ENCODE measurements at places on chromosomes 7 and 10. TPM values are rescaled to one million over a fixed set of nuclear protein-coding genes. Genes with fewer than 3 reads are reported as not detected.

EZH2 gene
- 10.3 TPM for total RNA-seq

HYCC1 gene
- total RNA-seq: 37.4 TPM

LRRTM3 gene
- not detected for total RNA-seq

SKIDA1 gene
- total RNA-seq: 0.21 TPM

GIMAP8 gene
- 0.07 TPM for total RNA-seq

SMKR1 gene
- not detected for total RNA-seq

RBM20 gene
- total RNA-seq: 0.28 TPM

TIMM23 gene
- 102 TPM for total RNA-seq

GRID2IP gene
- total RNA-seq: 0.21 TPM

ATOH7 gene
- total RNA-seq: not detected

NKX1-2 gene
- 3.3 TPM for total RNA-seq

NEUROD6 gene
- not detected for total RNA-seq

BCCIP gene
- total RNA-seq: 71.8 TPM

CYP2C19 gene
- 0.14 TPM for total RNA-seq

GPR15LG gene
- 44.5 TPM for total RNA-seq

SLC39A12 gene
- not detected for total RNA-seq

ECHDC3 gene
- total RNA-seq: 10.8 TPM

MYO1G gene
- total RNA-seq: not detected

PNLIP gene
- total RNA-seq: not detected

LRMDA gene
- total RNA-seq: 1.3 TPM

PDZD7 gene
- 1.2 TPM for total RNA-seq

FAM171A1 gene
- 11.4 TPM for total RNA-seq

PSD gene
- 0.63 TPM for total RNA-seq

BMS1 gene
- total RNA-seq: 17.6 TPM

OR2A2 gene
- not detected for total RNA-seq

ESYT2 gene
- total RNA-seq: 56.2 TPM

NXPH1 gene
- not detected for total RNA-seq

FRMPD2 gene
- total RNA-seq: not detected

TMEM236 gene
- 0.07 TPM for total RNA-seq

OR2A12 gene
- total RNA-seq: not detected

UTF1 gene
- total RNA-seq: not detected

PTPN20 gene
- total RNA-seq: 0.63 TPM

SH3PXD2A gene
- 17.2 TPM for total RNA-seq

HMX3 gene
- total RNA-seq: not detected

EBLN1 gene
- total RNA-seq: not detected
